ENCODE measurements at places on chromosomes 1 and 21.

GRCh38 chr1:18452550-18452949 is 28.2 kb upstream of the KLHDC7A start:
- DNase-seq = no peak

GRCh38 chr21:44571844-44572782 is 1.4 kb upstream of the KRTAP10-4 start:
- DNase-seq = no peak

GRCh38 chr1:112995890-112996289 is 39.9 kb upstream of the SLC16A1 start:
- no peak for DNase-seq

GRCh38 chr1:41768583-41768982 is 150.1 kb downstream of the HIVEP3 start:
- DNase-seq = peak; percentile 63

DNA sequence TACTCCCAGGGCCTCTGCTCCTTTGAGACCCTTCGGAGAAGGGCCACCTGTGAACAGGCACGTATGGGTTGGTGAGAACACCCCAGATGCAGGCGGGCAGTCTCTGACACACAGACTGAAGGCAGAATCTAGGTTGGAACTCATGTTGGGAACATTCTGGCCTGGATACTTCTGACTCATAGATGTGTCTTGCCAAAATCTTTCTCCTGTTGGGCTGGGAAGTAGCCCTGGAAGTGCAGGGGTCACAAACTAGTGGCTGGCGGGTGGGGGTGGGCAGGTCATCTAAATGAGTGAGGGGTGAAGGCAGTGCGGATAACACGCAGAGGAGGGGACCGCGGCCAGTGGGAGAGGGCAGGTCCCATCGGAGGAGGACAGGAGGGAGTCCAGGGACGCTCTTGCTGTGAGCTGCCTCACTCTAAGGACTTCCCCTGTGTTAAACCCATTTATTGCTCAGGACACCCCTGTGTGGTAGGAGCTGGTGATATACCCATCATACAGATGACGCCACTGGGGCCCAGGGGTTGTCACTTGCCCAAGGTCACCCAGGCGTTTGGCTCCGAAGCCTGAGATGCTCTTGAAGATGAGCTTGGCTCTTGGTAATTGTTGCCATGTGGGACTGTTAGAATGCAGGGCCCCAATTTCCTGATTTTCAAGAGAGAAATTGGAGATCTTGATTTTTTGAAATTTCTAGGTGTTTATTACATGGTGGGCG is 181.0 kb downstream of the PTPRU start:
- DNase-seq = no peak

DNA sequence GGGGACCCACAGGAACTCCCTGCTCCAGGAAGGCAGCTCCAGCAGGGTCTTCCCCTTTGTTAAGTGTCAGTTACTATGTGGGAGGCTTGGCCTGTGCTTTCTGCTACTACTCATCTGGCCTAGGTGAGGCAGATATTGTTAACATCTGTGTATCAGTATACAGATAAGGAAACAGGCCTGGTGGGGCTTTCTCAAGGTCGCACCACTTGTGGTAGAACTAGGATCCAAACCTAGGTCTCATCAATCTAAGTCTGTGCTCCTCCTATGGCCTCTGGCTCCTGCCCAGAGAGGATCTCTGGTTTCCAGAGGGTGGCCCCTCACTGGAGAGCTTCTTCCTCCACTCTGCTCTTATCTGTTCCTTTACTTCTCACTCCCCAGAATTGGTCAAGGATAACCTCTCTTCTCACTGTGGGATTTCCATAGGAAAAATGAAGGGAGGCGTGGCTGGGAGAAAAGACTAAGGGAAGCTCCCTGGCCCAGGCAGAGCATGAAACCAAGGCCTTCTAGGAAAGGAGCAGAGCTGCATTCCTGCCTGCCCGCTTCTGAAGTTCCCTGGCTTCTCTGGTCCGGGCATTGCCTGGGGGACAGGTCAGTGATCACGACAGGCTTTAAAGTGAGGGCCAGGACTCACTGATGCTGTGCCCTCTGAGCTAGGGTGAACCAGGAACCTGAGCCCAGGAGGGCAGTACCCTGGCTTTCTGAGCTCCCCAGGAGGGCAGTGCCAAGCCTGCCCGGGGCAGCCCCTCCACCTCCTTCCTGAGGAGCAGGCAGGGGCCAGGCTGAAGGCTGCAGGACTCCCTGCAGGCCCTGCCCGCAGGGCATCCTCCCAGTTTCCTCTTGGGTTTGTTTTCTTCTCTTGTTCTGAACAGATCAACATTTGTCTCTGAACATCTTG is 5.8 kb downstream of the KCNC4 start:
- DNase-seq = no peak

All from Ammon's horn (tissue), 1 donor.